ENCODE measurements at places on chromosomes 11 and 22.

- DNase-seq = no peak
- H3K27ac ChIP-seq = no peak overlapping the region
- no peaks in the 10 kb centered on the region for H3K36me3 ChIP-seq
- H3K4me3 ChIP-seq = no peak overlapping the region
- peaks cover 27% of the 10 kb centered on the region for H3K4me1 ChIP-seq
Observed at GRCh38 chr11:70829134-70829885, 423.1 kb downstream of the SHANK2 start.

GRCh38 chr11:48036011-48036410 lies 55.7 kb downstream of the PTPRJ start:
- H3K4me1 ChIP-seq = peaks cover 23% of the 10 kb centered on the region
- H3K27ac ChIP-seq = peak overlapping the region; percentile 86
- H3K27me3 ChIP-seq = no peaks in the 10 kb centered on the region
- no peak for DNase-seq
- no peak overlapping the region for H3K4me3 ChIP-seq

GRCh38 chr22:50729391-50730012 lies 8.5 kb upstream of the ACR start:
- peak; percentile 34 for DNase-seq
- H3K4me1 ChIP-seq = peaks cover 7% of the 10 kb centered on the region
- peaks cover 3% of the 10 kb centered on the region for H3K36me3 ChIP-seq
- H3K27ac ChIP-seq = no peak overlapping the region

DNA sequence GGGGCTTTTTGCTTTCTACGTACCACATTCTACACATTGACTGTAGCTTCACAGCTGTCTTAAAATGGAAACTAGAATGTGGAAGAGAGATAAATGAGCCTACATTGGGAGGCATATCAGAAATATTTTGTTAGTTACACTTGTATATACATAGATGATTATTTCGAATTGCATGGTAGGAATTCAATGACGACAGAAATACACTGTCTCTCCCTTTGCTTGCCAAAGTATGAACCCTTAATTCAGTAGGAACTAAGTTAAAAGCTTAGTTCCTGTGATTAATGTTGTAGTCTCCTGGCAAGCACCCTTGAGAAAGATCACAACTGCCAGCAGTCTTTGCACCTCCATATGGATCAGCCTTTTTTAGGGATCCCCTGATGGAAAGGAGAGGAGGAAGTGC lies 10.1 kb downstream of the C11orf87 start:
- H3K27ac ChIP-seq = no peak overlapping the region
- DNase-seq = no peak
- no peak overlapping the region for H3K4me3 ChIP-seq
- H3K36me3 ChIP-seq = no peaks in the 10 kb centered on the region

- H3K27me3 ChIP-seq = no peaks in the 10 kb centered on the region
- H3K4me1 ChIP-seq = peaks cover 36% of the 10 kb centered on the region
- no peak overlapping the region for H3K4me3 ChIP-seq
- H3K36me3 ChIP-seq = peaks cover 2% of the 10 kb centered on the region
- DNase-seq = no peak
- H3K27ac ChIP-seq = peak overlapping the region; percentile 68
Observed at GRCh38 chr11:100561323-100561722, 125.8 kb upstream of the ARHGAP42 start.

- H3K4me3 ChIP-seq = no peak overlapping the region
- peaks cover 3% of the 10 kb centered on the region for H3K27me3 ChIP-seq
- peaks cover 5% of the 10 kb centered on the region for H3K36me3 ChIP-seq
Observed at GRCh38 chr11:71525938-71526495, 1.1 kb upstream of the KRTAP5-7 start.

GRCh38 chr11:67117672-67118180 lies 1.3 kb upstream of the KDM2A start:
- H3K27me3 ChIP-seq = no peaks in the 10 kb centered on the region
- H3K4me1 ChIP-seq = peaks cover 32% of the 10 kb centered on the region
- no peaks in the 10 kb centered on the region for H3K36me3 ChIP-seq
- peak overlapping the region; percentile 96 for H3K27ac ChIP-seq

GRCh38 chr22:35102663-35103062 lies 36.7 kb downstream of the ISX start:
- H3K27ac ChIP-seq = peak overlapping the region; percentile 18
- peaks cover 6% of the 10 kb centered on the region for H3K27me3 ChIP-seq
- H3K4me1 ChIP-seq = peaks cover 10% of the 10 kb centered on the region
- H3K36me3 ChIP-seq = peaks cover 3% of the 10 kb centered on the region
- no peak for DNase-seq
- no peak overlapping the region for H3K4me3 ChIP-seq

DNA sequence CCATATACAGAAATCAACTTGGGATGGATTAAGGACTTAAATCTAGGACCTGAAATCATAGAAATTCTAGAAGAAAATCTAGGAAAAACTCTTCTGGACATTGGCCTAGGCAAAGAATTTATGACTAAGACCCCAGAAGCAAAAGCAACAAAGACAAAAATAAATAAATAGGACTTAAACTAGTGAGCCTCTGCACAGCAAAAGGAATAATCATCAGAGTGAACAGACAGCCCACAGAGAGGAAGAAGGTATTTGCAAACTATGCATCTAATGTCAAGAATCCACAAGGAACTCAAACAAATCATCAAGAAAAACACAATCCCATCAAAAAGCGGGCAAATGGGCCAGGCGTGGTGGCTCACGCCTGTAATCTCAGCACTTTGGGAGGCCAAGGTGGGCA lies 32.4 kb downstream of the TTC28 start:
- no peaks in the 10 kb centered on the region for H3K4me1 ChIP-seq
- no peak overlapping the region for H3K4me3 ChIP-seq
- H3K27me3 ChIP-seq = no peaks in the 10 kb centered on the region
- H3K27ac ChIP-seq = no peak overlapping the region

GRCh38 chr11:65555693-65556231 lies 2.4 kb downstream of the LTBP3 start:
- no peaks in the 10 kb centered on the region for H3K27me3 ChIP-seq
- peak overlapping the region; percentile 88 for H3K27ac ChIP-seq
- peaks cover 16% of the 10 kb centered on the region for H3K36me3 ChIP-seq
- peak overlapping the region; percentile 82 for H3K4me3 ChIP-seq

All from mesothelial cell of epicardium (in vitro differentiated cells).